ENCODE measurements at places on chromosomes 16 and 17.
A peak's percentile ranks its signal among the peaks of the same experiment; 100 is the strongest.

DNA sequence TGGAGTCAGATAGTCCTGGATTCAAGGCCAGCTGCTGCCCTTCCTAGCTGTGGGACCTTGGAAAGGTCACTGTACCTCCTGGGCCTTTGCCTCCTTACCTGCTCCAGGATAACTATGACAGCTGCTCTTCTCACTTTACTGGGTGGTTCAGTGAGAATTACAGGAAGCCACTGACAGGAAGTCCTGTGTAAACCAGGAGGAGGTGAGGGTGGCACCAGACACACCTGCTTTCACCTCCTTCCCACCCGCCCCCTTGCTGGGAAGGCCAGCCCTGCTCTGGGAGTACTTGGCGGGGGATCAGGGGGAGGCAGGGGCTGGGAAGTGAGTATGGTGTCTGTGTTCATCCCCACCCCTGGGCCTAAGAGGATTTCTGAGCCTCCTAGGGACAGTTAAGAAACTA is 42.6 kb downstream of the CPNE2 start:
- peak; percentile 28 for DNase-seq

GRCh38 chr17:5120036-5120435 is 4.2 kb downstream of the USP6 start:
- DNase-seq: no peak

DNA sequence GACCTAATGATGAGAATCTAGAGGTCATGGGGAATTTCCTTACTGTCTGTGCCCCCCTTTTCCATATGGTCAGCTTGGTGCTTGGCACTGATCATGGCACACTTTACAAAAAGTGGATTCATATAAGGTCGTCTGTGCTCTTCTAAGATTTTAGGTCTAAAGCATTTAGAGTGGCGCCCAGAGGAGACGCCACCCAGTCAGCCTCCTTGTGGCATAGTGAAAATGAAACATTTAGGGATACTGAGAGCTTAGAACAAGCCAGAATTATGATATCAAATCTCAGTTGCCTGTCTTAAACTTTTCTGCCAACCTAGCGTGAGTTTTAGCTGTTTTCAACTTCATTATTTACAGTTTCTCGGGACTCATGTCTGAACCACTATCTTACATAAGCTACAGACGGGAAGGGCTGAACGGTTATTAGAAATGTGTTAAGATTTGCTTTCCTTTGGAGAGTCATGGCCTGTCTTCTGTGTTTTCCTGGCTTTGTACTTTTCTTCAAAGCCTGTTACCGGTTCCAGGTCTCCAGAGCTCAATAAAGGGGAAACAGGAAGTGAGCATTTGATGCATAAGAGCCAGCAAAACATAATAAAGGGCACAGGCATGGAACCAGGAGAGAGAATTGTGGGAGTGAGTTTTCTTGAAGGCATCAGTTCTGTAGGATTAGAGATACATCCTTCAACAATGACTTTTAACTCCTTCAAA is 13.7 kb downstream of the ZNRF1 start:
- no peak for DNase-seq

DNA sequence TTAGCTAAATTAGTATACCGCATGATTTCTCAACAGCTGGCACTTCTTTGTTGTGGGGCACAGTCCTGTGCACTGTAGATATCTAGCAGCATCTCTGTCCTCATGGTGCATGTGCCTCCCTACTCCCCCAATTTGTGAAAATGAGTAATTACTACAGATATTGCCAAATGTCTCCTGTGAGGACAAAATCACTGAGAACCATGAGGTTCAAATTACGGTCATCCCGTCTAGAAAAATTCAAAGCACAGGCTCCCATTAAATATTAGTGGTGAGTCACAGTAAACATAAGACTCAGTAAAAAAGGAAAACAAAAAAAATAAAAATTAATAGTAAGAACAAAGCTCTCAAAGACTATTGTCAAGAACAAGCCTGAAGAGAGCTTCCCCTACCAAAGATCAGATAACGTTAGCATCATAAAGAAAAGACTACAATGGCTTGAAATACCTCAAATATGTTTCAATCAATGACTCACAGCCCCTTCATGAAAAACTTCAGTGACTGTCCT is 57.8 kb downstream of the STH start:
- no peak for DNase-seq

DNA sequence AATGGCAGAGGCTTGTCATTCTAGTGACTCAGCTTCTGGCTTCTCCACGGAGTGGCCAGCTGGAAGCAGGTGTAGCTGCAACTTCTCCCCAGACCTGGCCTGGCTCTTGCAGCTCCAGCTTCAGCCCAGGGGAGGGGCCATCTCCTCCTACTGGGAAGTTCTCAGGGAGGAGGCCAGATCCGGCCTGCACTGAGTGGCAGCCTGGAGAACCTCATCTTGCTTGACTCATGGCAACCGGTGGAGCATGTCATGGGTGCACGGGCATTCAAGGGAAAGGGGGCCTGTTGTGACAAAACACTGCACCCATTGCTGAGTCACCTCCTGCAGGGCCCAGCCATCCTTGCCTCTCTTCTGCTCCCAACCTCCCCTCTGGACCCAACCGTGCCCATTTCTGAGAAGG is 273.9 kb upstream of the MAF start:
- no peak for DNase-seq

GRCh38 chr16:21326459-21326858 is 48.4 kb upstream of the CRYM start:
- no peak for DNase-seq

DNA sequence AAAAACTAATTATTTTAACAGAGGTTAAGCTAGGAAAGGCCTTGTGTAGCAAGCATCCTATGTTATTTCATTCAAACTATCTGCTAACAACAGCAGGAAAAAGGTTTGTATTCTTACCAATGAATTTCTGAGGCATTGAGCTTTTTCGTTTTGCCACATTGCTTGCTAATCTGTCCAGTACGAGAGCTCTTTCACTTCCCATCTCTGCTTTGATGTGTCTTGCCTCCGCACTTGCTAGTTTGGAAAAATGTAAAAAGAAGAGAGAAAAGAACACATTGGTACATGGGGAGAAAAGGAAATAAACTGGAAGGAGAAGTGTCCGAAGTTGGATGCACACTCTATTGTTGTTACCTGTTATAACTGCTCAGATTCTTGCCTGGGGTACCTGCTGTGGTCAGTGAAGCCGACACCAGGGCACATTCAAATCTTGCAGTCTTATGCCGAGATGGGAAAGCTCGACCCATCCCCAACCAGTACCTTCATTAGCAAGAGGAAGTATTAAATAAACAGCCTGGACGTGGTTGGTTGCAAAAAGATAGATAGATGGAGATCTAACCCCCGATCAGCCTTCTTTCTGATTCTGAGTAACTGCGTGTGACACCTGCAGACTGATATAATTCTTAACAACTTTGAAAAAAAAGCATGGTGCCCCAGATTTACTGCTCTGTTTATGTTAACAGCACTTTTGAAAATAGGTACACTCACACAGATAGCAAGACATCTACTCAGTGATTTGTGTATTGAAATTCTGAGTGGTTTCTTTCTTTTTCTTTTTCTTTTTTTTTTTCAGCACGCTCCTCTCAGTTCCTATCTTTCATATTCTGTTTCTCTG is 40.0 kb downstream of the GRB7 start:
- DNase-seq: no peak

- no peak for DNase-seq
These were observed 22.2 kb upstream of the ATP2A3 start for GRCh38 chr17:3986270-3986938.

DNA sequence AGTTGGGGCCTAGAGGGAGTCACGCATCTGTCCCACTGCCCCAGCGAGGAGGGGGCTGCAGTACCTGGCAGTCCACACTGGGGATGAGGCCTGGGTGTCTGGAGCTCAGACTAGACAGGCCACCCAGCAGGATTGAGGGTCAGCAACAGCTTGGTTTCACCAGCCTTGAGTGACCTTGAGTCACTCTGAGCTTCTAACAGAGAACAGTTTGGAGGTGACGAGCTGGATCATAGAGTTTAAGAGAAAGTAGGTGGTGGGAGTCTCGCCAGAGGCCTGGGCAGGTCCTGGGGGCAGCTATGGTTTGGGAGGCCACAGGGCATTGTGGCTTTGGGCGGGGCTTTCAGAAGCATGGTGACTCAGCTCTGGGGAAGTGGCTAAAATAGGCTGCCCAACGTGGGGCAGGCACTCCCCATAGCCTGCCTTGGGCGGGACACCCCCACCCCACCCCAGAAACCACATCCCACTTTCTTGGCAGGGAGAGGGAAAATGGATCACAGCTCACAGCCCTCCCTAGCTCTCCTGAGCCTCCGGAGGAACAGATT is 20.5 kb downstream of the CDC42EP4 start:
- no peak for DNase-seq

- DNase-seq: no peak
These were observed 7.6 kb downstream of the RHBDF2 start for GRCh38 chr17:76493505-76494167.

GRCh38 chr16:31474173-31474714 is 2.3 kb downstream of the TGFB1I1 start:
- DNase-seq: no peak

GRCh38 chr16:47834485-47835024 is 321.2 kb downstream of the ABCC12 start:
- no peak for DNase-seq

GRCh38 chr16:50781043-50781442 is 39.2 kb downstream of the CYLD start:
- no peak for DNase-seq

DNA sequence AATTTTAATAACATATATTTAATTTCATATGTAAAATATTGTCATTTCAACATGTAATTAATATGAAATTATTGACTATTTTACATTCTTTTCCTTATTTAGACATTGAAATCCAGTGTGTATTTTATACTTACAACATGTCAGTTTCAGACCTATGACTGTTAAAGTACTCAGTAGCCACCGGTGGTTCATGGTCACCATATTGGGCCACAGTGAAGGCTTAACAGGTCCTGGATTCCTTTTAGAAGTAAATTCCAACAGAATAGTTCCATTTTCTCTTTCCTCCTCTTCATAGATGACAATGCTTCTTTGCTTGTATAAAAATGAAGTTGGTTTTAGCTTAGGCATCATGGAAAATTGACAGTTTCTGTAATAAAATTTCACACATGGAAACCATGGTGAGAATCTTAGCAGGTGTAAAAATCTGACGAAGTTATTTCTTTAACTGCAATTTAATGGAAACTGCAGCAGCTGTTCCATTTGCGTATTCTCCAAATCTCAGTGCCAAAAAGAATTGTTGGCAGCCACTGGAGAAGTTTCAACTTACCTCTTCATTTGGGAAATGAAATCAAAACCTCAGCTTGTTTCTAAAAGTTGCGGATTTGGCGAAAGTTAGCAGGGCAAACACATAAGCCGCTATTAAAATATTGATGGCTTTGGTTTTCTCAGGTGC is 231.1 kb downstream of the CDH13 start:
- no peak for DNase-seq

DNA sequence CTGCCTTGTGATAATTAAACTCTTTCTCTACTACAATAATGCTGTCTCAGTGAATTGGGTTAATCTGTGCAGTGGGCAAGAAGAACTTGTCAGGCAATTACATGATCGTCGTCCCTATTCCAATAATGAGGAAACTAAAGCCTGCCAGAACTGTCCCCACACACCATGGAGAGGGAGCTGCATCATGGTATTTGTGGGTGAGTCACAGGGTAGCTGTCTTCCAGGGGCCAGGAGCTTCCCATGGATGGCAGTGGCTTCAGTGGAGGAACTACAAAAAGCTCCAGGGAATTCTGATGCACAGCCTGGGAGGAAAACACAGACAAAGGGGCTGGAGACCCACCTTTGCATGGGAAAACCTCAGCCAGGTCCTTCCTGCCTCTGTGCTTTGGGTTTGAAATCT is 83.3 kb upstream of the C16orf82 start:
- DNase-seq: no peak

DNA sequence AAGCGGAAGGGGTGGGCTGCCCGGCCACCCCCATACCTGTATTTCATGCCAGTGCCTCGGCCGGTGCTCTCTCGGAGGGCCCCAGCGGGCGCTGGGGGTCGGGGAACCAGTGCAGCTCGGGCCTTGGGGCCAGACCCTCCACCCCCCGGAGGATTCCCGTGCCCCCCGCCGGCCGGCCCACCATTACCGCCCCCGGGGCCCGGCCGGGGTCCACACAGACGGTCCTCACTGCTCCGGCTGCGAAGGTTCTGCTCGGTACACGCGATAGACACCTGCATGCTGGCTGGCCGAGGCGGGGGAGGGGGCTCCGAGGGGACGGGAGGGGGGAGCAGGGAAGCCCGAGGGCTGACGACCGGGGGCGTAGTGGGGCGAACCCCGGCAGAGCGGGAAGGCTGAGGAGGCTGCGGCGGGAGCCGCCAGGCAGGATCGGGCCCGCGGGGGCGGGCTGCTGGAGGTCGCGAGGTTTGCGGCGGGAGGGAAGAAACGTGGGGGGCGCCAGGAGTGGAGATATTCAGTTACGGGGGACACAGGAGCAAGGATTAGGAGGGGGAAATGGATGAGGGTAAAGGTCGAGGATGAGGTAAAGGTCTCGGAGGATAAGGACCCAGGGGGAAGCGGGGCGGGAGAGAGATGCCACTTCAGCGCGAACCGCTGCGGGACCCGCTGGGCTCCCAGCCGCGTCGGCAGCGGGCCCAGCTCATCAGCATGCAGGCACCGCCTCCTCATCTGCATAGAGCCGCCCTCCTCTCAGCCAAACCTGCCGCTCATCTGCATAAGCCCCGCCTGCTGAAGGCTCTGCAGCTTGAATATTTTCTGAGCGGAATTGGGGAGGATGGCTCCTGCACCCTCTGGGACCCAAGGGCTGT is at the start of gene KCNAB3:
TSS of gene KCNAB3 (minus strand) at position 699 of the 866 bp plus-strand sequence. CDS start at position 278, 421 bp downstream.
- peak; percentile 48 for DNase-seq

DNA sequence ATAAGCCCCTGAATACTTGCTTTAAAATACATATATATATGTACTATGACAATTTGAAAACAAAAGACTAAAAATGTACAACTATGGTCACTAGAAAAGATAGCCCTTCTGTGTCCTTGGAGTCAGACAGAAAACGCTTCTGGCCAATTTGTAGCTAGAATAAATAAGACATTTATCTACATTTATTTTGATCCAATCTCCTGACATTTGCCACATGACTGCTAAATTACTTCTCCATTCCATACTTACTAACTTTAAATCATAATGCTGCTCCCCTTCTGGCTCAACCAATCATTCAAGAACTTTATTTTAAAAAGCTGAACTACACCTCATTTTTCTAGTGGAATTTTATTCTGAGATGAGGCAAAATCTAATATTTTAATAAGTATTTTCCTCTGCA is 65.8 kb downstream of the CYTH1 start:
- DNase-seq: no peak

DNA sequence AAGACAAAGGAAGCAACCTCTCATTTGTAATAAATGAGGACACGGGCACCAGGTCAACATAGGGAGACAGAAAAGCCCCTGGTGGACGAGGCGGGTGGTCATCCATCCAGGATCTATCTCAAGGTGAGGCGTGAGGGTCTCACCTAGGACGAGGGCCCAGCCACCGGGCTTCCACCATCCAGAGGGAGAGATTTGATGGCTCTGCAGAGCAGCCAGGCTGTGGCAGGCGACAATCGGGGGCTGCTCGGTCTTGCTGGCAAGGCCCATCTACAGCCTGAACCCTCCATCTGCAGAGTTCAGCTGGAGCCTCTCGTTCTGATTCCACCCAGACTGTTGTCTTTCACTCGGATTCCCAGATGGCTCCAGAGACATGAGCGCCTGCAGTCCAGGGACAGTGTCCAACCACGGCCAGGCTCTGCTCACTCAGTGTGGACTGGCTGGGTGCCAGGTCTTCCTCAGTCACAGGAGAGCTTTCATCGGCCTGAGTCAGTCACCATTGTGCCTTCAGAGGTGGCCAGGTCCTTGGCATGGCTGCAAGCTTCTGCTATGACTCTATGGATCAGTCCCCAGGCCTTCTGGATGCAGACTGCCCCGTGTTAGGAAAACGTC is 5.9 kb downstream of the LITAFD start:
- DNase-seq: no peak

- DNase-seq: no peak
These were observed 5.5 kb downstream of the VPS4A start for GRCh38 chr16:69316595-69317034.

Measured in T-cell (primary cell).